ENCODE measurements at places on chromosomes 3 and 15.

- DNase-seq, result no peak
Observed at GRCh38 chr15:71463156-71463665, 347.1 kb upstream of the NR2E3 start.

- no peak for DNase-seq
Observed at GRCh38 chr15:76988867-76989780, 5.8 kb upstream of the PSTPIP1 start.

DNA sequence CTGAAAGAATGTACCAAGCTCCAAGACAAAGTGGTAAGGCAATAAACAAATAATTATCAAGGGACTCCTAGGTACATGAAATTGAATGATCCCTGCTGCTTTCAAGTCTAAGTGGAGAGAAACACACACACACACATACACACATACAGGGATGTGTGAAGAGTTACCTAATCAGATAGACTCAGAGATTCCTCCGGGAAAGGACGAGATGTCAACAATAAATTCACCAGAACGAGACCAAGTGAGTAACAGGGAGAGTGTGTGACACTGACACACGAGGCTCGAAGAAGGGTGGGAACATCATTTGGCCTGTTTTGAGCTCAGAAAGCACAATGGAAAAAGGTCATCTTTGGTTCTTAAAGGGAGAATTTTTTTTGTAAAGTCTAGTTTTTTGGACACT is 13.4 kb downstream of the LRIG1 start:
- DNase-seq, result no peak

DNA sequence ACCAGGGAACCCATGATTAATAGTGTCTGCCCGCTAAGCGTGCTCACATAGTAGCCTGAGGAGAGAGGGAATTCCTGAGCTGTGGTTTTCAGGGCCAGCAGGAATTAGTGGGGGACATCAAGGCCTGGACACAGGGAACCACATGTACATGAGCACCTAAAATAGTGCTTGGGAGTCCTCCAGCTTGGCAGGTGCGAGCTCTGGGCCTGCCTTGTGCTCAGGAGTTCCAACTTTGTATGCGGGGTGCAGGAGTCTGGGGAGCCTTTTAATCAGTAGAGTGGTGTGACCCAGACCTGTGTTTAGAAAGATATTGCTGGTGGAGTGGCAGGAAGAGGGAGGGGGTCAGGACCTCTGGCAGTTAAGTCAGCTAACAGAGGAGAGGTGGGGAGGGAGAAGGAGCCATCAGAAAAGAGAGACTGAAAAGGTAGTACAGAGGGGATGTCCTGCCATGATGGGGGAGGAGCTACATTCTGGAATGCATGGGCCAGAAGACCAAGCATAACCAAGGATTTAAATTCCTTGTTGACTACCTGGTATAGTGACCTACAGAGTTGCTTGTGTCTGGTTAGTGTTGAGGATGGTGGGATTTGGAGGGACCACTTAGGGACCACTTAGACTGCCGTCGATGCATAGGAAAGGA is 1.9 kb downstream of the DAG1 start:
- DNase-seq, result no peak

GRCh38 chr15:97903971-97904572 is 56.4 kb upstream of the ARRDC4 start:
- DNase-seq, result peak; percentile 24

DNA sequence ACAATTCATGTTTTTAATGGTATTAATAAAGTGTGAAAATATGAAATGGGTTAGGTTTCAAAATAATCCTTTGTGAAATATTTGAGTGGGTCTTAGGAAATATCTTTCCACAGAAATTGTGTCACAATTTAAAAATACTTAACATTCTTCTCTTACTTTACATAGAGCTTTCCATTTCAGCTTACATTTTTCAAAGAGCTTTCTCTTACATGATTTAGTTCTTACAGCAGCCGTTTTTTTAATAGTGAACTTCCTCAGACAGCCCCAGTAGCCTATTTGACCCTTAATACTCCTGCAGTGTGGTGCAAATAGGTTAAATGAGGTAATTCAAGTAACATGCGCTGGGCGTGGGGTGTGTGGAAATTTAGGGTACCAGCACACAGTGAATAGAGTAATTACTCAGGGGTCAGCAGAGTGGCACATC is 21.8 kb downstream of the P2RY12 start:
- no peak for DNase-seq

- no peak for DNase-seq
Observed at GRCh38 chr3:23385327-23385726, 182.2 kb downstream of the UBE2E2 start.
